Activated CD4-positive, alpha-beta T cell treated with anti-CD3 and anti-CD28 coated beads for 36 hours (primary cell): ENCODE measurements at places on chromosomes 2 and 18. TPM values are rescaled to one million over a fixed set of nuclear protein-coding genes. Genes with fewer than 3 reads are reported as not detected.

GRCh38 chr18:48982266-48982665, 31.5 kb upstream of the SMAD7 start:
- no peak for DNase-seq

DNA sequence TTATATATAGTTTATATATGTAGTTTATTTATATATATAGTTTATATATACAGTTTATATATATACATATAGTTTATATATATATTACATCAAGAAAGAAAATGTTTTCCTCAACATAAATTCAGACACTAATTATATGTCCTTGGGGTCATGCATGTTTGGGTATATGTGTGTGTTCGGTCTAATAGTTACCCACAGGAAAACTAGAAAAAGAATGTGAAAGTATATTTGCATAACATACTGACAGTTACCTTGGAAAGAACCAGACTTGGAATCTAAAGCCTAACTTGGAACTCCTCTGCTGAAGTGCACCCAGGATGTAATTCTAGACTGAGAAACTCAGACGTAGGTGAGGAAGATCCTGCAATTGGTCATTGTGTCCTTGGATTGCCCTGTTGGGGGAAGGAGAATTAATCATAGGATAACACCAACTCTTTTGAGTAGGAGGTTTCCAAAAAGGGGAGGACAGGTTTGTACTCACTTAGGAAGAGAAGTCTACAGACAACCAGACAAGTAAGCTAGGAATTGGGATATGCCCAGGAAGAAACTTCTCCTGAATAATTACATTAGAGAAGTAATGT, 8.9 kb upstream of the SLC25A12 start:
- no peak for DNase-seq

- no peak for DNase-seq
Measured at GRCh38 chr18:46756025-46756558, 761 bp downstream of the ST8SIA5 start.

DNA sequence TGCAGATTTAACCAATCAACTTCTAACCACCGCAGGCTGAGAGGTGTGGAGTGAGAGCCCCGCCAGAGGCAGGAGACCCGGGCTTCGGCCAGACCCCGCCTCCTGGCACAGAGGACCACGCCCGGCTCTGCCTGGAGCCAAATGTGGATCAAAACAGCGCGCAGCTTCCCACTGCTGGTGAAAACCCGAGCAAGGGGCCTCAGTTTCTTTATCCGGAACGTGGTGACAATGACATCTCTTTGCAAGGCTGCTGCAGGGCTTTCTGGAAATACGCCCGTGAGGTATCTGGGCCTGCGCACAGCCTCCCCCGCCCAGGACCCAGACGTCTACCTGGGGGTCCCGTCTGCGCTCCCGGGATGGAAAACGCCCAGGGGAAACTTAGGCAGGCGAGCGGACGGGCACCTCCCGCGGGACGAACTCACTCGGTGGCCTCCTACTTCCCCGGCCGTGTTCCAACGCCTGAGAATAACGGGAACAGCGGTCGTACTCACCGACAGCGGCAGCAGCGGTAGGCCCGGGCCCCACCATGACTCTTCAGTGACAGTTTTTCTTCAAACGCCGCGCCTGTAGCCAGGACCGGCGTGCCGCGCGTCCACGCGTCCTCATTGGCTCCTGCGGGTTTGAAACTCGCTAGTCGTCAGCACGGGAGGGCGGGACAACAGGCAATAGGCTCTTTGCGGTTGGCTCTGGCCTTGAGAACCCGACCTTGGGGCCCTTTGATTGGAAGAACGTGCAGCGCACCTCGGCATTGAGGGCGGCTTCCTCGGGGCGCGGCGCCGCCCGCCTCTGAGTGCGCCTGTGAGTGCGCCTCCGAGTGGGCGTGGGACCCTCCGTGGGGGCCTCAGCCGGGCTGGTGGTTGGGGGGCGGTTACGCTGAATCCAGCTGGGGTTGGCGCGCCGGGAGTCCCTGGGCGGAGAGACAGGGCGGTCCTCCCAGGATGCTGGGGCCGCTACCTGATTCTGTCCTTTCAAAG, at the start of gene CKAP2L:
CKAP2L (minus strand) TSS at position 539 of the 974 bp plus-strand sequence; CDS start at position 528, 11 bp downstream.
- peak; percentile 98 for DNase-seq

Gene CYP26B1
- total RNA-seq, result not detected

DNA sequence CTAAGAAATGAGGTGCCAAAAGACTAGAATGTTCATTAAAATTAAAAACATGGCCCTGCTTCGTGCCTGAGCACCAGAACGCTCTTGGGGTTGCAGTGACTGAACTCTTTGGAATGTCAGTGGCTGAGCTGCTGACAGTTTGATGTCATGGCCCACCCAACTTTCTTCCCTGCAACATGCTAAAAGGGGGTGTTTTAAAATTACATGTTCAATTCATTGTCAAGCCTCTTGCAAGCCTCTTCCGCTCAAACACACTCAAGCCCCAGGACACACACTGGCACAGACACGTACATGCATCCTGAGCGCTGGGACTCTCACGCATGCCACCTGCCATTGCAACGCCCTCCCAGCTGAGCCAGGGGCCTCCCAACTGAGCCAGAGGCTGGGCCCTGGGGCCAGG, 12.6 kb downstream of the RUFY4 start:
- DNase-seq, result no peak

GRCh38 chr2:40814616-40815015, 362.7 kb upstream of the SLC8A1 start:
- DNase-seq, result no peak

Gene DLX2
- not detected for total RNA-seq

DNA sequence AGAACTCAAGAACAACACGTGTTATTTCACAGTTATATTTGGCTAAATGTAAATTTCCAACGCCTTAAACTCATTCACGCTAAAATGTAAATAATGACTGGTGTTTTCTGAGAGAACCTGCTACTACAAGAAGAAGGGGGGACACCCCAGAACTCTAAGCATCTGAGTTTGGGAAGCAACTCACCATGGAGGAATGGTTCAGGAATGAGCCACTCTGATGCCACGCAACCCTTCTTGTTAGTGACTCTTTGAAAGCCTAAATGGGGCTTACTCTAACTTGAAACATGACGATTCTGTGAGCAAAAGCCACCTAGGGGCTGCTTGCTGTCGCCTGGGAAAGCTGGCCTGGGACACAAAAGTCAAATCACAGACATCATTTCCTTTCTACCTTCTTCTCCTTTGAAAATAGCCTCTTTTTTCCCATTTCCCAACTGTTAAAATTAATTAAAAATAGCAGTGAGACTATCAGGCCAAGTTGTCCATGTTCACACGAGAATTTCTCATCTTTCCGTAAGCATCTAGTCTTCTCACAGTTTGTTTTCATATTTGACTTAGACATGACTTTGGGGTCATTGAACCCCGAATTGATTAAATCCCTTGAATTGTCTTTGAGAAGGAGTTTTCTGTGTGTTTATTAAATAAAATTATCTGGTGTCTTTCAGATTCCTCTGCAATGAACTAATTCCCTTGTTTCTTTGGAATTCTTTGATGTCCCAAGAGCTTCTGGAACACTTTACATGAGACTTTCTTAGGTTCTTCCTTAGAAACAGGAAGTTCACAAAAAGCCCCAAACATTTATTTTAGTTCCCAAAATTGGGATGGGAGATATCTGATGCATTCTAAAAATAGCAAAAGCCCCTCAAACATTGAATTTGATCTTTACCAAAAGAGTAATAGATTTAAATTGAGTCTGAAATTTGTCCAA, 75.5 kb upstream of the CABLES1 start:
- no peak for DNase-seq

DNA sequence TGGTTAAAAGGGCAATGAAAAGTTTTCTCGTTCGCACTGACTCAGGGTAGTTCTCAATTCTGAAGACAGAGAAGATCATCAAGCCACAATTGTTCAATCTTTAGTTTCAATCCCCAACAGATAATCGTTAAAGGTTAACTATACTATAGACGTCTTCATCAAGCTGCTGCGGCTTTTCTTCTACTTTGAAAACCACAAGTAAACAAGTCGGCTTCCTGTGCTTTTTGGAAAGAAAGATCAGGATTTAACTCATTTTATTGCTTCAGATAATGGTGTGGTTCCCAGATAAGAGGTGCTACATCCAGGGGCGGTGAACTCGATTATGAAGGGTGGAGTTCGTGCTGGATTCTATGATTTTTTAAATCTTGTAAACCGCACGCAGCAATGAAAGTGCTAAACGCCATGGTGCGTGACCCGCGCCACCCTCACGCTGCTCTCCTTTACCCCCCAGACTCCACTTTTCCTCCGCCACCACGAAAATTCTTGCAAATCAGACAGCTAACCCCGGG, 545 bp upstream of the CDCA7 start:
- no peak for DNase-seq

Gene SLC38A11
- total RNA-seq, result not detected

DNA sequence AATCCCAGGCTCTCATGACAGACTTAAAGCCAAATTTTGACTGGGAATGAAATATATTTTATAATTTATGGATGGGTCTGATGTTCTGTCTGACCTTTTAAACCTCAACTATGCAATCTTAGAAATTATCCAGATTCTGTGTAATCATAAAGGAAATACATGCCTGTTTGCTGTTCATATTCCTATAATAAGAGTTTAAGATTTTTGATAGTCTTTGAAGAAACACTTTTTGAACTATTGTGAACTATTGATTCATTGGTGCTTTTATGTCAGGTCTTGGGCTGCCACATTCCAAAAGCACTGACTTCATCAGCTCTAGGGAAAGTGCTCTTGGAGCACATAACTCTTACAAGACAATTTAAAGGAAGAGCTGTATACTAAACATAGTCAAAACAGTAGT, 64.2 kb downstream of the CCDC150 start:
- no peak for DNase-seq

Gene RGPD4
- 0.14 TPM for total RNA-seq

DNA sequence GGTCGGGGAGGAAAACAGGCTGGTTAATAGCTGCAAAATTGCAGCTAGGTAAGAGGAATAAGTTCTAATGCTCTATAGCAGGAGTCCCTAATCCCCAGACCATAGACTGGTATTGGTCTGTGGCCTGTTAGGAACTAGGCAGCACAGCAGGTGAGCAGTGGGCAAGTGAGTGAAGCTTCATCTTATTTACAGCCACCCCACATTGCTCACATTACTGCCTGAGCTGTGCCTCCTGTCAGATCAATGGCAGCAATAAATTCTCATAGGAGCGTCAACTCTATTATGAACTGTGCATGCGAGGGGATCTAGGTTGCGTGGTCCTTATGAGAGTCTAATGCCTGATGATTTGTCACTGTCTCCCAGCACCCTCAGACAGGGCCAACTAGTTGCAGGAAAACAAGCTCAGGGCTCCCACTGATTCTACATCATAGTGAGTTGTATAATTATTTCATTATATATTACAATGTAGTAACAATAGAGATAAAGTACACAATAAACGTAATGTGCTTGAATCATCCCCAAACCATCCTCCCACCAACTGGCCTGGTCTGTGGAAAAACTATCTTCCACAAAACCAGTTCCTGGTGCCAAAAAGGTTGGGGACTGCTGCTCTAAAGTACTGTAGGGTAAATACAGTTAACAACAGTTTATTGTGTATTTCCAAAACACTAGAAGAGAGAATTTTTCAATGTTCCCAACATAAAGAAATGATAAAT, 91.7 kb upstream of the TFCP2L1 start:
- no peak for DNase-seq

DNA sequence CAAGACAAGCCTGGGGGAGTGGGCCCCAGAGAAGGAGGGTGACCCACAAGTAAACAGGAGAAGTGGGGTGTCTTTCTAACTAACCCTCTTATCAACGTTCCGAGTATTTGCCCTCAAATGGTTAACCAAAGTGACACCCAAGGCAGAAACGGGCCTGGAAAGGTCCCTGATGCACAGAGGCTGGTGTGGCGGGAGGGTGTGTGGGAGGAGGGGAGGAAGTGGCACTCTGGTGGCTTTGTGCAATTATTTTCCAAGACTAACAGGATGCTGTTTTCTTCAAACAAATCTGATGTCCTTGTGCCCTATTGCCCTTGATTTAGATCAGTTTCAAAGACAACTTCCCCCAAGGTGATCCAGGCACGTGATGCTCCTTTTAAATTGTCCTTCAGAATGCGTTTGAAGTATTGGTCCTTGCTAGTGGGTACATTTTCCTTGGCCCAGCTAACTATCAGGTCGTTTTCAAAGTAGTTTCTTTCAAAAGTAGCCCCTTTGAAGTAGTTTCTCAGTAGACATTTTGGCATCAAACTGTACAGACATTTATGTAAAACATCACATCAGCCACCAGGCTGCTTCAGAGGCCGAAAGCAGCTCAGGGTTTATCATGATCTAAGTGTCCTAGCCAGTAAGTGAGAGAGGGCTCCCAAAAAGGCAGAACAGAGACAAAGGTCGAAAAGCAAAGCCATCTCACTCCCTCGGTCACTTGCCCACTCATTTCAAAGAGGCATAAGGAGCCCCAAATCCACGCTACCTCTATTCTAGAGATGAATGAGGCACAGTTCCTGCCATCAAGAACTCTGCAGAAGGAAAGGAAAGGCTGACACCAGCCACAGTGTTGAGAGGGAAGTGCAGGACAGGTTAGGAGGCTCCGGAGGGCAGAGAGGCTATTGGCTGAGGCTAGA, 371.1 kb upstream of the ID2 start:
- peak; percentile 78 for DNase-seq

Gene SPP2
- not detected for total RNA-seq

Gene TRAPPC8
- total RNA-seq, result 23.3 TPM

GRCh38 chr18:3541549-3542386, 91.8 kb downstream of the TGIF1 start:
- DNase-seq, result peak; percentile 65

Gene NYAP2
- not detected for total RNA-seq

DNA sequence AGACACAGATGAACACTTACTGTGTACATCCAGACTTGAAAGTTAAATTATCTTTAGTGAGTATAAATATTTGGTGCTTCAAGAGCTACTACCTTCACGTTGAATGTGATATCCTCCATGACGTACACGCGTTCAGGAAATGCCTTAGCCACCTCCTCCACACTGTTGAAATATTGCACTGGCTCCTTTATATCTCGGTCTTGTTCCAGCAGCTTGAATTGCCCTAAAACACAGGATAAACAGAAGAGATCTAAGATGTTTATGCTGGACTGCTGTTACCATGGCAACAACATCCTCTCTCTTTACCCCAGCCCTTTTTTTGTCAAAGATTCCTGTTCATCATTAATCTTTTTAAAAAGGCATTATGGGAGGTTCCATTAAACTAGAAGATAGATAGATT, 120.3 kb downstream of the MEP1B start:
- DNase-seq, result no peak
